Stimulated activated CD4-positive, alpha-beta T cell treated with anti-CD3 and anti-CD28 coated beads, Interleukin-15, amount 100 ng/mL, for 48 hours (primary cell): ENCODE measurements at places on chromosomes 16 and 17.

- DNase-seq: no peak
These were observed 7.0 kb downstream of the CBFA2T3 start for GRCh38 chr16:88970050-88970449.

- DNase-seq: no peak
These were observed 8.3 kb upstream of the SLC52A1 start for GRCh38 chr17:5043524-5043923.

- no peak for DNase-seq
These were observed 108.0 kb downstream of the ZNF18 start for GRCh38 chr17:11889266-11889665.

- DNase-seq: no peak
These were observed 29.0 kb upstream of the EMP2 start for GRCh38 chr16:10609402-10609774.

DNA sequence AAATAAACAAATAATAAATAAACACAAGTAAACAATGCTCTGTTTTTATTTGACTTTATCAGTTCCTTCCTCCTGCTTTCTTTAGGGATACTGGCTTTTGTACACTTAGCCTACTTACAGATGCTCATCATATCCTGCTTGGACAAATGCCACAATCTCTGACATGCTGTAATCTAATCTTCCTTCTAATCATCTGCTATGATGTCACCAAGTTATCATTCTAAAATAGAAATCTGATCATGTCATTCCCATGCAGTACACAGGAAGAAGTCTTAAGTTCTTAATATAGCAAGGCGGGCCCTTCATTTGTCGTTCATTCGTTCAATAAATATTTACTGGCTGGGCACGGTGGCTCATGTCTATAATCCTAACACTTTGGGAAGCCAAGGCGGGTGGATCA is 9.1 kb upstream of the UBB start:
- no peak for DNase-seq

GRCh38 chr17:49454050-49454449 is 39.4 kb upstream of the PHB1 start:
- DNase-seq: no peak

- peak; percentile 51 for DNase-seq
These were observed 2.9 kb downstream of the GNAO1 start for GRCh38 chr16:56193951-56194726.

DNA sequence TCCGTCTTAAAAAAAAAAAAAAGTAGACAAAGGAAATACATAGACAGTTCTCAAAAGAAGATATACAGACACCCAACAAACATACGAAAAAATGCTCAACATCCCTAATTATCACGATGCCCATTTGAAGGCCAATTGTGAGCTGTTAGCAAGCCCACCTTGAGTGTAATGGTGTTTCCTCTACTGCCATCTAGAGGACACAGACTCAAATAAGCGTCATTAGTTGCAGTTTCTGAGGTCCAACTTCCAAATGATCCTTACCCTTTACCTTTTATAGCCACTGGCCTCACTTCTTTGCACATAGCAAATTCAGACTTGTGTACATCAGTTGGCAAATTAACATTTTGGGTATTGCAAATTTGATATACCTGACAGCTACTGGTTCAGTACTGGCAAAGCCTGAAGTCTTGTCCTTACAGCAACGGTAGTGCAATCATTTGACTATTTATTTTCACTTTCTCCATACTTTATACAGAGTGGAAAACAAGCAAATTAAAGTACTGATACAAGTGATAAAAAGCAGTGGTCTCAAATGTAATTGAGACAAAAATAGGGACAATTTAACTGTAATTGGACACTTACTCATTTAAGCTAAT is 536.3 kb upstream of the EEF2KMT start:
- DNase-seq: no peak

DNA sequence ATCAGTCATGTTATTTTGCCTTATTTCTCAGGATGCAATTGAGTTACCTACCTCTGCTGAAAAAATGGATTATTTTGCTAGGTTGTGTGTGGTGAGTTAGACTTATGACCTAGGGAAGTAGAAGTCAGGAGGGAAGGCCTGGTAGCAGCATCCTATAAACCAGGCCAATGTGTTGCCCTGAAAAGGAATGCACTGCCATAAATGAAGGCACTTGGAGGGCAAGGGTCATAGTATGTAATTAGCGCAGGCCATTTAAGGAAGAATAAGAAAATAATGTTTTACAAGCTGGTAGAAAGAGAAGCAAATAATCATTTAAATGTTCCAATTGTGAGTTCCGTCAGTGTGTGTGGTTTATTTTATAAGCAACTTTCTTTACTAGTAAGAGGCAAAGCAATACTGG is 698.8 kb downstream of the KCNJ2 start:
- no peak for DNase-seq

- DNase-seq: no peak
These were observed 282.0 kb downstream of the BCAS3 start for GRCh38 chr17:60959696-60960095.

DNA sequence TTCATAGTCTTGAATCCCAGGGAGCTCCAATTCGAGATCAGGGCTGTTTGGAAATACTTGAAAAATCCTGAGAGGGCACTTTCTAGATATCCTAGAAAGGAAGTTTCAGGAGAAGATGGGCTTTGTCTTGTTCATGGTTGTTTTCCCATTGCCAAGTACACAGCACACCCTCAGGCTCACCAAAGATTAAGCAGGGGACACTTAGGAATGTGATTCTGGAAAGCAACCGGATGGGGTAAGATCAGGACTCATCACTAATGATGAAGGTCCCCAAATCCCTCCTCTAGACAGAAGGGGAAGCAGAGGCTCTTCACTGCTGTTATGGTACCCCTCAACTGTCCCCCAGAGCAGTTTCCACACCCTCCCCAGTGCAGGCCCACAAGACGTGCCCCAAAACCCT is 40.7 kb downstream of the VAC14 start:
- DNase-seq: no peak

DNA sequence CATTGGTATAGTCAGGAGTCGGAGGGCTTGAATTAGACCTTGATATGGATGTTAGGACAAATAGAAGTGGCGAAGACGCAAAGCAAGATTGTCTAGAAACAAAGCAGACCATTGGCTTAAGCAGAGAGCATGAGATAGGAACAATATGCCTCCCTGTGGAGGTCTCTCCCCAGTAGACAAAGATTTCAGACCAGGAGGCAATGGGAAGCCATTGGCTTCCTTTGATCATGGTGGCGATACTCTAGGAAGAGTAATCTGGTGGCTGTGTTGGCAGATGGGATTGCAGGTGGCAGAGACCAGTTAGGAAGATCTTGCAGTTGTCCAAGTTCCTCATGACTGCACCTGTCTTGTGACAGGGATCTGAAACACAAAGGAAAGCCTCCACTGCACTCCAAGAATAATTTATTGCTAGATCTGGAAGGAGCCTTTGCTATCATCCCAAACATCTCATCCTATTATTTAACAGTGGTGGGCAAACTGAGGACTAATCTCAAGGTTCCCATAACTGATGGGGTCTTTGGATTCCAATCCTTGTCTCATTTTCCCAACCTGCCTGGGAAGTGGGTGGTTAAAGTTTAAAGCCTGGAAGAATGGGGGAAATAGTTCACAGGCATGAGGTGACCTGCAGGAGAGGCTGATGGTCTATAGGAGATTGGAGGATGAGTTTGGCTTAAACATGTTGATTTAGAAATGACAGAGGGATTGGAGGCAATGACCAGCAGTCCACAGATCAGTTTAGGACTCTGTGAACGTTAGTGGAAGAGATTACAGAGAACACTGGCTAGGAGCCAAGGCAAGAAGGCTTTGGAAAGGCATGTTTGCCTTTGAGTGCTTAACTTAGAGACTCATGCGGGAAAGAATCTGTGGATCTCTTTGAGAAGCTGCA is 37.0 kb downstream of the HLF start:
- no peak for DNase-seq

- no peak for DNase-seq
These were observed 43.9 kb downstream of the ARHGAP27 start for GRCh38 chr17:45388604-45389325.

DNA sequence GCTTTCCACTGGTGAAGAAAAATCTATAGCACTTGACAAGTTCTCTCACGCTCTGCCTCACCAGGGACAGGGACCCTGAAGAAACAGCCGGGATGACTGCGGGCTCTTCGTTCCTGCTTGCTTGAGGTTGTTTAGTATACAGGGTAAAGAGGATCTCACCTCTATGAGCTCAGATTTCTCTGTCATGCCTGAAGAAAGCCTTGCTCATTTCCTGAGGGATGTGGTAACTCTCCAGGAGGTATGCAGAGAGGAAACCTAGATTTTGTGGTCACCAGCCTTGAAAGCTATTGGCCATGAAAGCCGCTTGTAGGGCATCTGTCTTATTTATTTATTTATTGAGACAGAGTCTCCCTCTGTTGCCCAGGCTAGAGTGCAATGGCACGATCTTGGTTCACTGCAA is 23.2 kb downstream of the USP43 start:
- no peak for DNase-seq

- no peak for DNase-seq
These were observed 75.0 kb downstream of the RAP1GAP2 start for GRCh38 chr17:2871205-2871604.

GRCh38 chr16:61968242-61969076 is 67.8 kb downstream of the CDH8 start:
- no peak for DNase-seq

DNA sequence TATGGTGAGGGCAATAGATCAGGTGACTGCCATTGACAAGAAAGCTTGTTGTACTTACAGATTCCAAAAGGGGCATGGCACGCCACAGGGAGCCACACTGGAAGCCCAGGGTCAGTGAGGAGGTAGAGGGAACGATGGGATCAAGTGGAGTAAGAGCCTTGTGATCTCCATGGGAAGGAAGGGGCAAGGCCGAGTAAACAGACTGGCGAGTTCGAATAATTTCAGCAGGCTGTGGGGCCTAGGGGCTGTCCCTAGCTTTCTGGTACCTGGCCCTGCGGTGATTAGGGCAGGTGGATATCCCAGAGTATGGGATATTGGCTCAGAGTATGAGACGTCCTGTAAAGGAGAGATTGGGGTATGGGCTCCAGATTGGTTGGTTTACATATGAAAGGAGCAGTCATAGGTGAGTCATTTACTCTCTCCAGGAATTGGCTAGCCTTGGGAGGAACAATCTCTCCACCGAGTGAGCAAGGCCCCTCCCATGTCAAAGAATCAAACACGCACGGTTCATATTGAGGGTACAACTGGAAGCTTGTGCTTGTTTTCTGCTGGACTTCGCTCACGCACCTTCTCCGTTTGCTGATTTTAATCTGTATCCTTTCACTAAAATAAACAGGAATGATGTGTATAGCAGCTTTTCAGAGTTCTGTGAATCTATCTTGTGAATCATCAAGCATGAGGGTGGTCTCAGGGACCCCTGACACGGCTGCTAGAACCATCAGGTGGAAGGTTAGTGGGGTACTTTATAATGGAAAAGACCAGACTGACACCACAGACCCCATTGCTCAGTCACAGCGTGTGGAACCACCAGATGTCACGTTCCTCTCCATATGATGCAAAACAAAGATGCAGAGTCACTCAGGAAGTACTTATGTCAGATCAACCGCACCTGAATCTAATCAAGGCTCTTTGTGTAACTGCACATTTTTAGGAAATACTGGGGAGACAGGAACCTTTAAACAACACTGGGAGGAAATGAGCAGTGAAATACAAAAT is 27.9 kb downstream of the GABARAPL2 start:
- DNase-seq: no peak

GRCh38 chr17:68161644-68162428 is 86.0 kb upstream of the AMZ2 start:
- no peak for DNase-seq
